Stromal cell of bone marrow (primary cell): ENCODE measurements at places on chromosomes 11 and 22.
A peak's percentile ranks its signal among the peaks of the same experiment; 100 is the strongest.

GRCh38 chr11:10751581-10751940, 515 bp downstream of the CTR9 start:
- no peak for DNase-seq

- DNase-seq = no peak
Observed at GRCh38 chr11:26947904-26948639, 45.8 kb upstream of the FIBIN start.

DNA sequence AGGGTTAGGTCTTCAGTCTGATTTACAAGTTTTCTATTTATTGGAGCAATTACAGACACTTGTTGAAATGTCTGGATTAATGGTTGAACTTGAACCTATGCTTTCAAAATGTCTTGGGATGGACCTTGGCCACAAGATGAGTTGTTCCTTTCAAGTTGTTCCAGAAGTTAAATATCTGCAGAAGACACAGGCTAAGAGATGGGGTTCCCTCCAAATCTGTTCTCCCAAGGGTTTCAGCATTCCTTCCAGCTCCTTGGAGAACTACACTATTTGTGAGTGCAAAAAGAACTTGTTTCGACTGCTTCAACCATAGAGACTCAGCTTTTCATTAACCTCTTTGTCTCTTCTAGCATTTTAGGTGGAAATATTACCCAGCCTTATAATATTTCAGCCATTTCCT, 189.0 kb upstream of the BLID start:
- no peak for DNase-seq

GRCh38 chr11:10655227-10655626, 38.3 kb downstream of the IRAG1 start:
- no peak for DNase-seq

DNA sequence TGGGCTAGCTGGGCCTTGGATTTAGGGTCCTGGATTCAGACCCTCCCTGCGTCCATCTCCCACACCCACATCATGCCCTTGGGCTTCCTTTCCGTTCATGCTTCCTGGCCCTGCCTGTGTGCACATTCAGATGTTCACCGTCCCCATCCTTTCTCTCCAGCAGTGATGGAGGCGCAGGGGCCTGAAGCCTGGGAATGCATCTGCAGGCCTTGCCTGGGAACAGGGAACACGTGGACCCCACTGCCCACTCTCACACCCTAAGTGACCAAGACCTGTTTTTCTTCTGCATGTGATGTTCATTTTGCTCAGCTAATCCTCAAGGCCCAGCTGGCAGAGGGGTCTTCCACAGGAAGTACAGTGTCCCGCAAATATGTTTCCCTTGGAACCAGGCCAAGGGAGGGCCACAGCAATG, 91.6 kb upstream of the PARVA start:
- DNase-seq = no peak

DNA sequence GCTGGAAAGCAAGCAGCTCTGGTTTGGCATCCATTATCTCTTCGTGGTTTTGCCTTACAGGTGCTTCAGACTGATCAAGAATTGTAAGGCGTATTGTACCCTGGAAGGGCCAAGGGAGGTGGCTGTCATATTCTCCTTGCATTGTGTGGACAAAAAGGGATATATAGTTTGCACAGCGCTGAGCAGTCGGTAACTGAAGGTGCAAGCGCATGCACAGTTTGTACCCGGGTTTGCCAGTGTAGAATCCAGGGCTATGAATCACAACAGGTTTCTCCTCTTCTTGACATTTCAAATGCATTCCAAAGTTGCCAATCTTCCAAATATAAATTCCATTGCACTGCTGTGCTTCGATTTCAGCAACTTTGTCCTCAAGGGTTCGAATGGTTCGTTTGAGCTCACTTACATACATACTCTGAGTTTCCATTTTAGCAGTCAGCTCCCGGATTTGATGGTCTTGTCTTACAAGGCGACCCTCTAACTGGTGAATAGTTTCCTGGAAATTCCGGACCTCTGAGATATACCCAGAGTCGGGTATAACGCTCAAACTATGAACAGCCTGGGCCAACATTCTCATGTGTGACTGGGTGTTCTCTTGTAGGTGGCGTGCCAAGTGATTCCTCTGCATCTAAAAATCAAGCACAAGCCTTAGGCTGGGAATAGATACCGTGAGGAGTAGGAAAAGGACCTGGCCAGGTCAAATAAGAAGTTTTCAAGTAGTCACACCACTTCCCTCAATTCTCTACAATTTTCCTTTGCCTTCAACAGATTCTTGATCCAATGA, 19.9 kb downstream of the TRAF6 start:
- DNase-seq = no peak

DNA sequence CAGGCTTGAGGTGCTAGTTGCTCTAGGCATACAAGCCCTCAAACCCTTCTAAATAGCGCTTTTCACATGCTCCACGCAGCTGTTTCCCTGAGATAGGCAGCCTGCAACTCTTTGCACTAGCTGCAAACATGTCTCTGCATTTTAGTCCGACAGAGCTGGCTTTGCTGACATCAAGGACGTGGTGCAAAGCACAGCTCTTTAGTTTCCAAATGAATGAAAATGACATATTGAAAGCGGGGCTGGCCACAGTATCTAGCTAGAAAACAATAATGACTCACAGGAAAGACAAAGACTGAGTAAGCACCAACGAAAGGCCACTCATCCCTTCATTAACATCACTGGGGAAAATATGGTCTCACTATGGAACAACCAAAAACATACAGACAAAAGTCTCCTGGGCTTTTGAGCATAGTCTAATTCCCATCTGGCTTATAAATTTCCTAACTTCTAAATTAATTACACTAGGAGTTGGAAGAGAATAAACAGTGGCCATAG, 15.3 kb upstream of the ZC3H12C start:
- peak; percentile 69 for DNase-seq

GRCh38 chr11:117795638-117796455, 1.2 kb downstream of the DSCAML1 start:
- DNase-seq = no peak

DNA sequence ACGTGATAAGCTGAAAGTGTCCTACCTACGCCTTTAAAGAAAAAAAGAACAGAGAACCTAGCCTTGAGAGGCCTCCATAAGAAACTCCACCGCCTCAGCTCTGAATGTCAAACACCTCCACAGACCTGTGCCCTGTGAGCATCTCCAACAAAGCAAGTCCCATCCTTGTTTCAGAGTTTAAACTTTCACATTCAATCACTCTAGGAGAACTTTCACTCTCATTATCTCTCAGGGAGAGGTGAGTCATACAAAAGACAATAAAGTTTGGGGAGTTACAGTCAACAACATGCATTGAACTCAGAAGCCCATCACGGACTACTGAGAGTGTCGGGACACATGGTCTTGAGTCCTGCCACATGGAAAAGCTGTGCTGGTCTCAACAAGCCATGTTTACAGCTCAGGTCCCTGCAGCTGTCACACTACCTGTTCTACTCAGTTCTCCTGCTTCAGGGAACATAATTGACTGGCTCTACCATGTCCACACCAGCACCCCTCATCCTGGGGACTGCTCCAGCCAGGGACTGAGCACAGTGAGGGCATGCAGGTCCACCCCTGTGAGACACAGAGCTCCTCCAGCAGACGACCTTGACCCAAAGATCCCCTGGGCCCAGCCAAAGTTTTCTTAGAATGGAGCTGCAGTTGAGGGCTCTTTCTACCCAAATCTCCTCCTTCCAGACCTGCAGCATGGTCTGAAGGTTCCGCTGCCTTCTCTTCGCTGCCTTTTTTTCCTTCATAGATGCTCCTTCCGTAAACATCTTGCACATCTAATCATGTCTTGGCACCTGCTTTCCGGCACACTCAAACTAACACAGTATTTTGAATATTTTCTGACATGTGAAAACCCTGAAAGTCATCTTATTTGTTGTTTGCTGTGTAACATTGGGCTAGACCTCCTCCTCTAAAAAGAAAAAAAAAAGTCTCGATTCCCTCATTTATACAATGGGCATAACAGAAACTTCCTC, 114.9 kb downstream of the ETS1 start:
- no peak for DNase-seq
